ENCODE measurements at places on chromosomes 3 and 15. TPM values are rescaled to one million over a fixed set of nuclear protein-coding genes. Genes with fewer than 3 reads are reported as not detected.

BNC1 gene
- 1.0 TPM for total RNA-seq

SLC2A2 gene
- not detected for total RNA-seq

THAP10 gene
- 1.4 TPM for total RNA-seq

LRRIQ4 gene
- total RNA-seq = not detected

PLA2G4D gene
- not detected for total RNA-seq

SLC9C1 gene
- under 0.01 TPM for total RNA-seq

GRCh38 chr3:13529196-13530112 lies 19.5 kb upstream of the FBLN2 start:
- no peak for DNase-seq

DNA sequence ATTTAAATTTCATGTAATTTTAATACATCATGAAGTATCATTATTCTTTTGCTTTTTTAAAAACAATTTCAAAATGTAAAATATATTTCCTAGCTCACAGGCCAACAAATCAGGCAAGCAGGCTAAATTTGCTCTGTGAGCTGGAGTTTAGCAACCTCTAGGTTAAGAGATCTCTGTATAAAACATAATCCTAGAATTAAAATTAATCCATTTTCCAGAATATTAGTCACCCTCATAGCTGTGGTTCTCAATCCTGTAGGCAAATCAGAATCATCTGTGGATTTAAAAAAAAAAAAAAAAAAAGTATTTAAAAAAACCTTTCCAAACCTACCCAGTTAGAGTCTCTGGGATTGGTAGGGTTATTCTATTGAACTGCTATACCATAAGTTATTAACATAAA lies 209.7 kb downstream of the MINAR1 start:
- no peak for DNase-seq

GRCh38 chr3:25044762-25045710 lies 383.0 kb upstream of the RARB start:
- no peak for DNase-seq

- no peak for DNase-seq
Measured at GRCh38 chr3:47000198-47000815, 20.8 kb downstream of the NBEAL2 start.

- no peak for DNase-seq
Measured at GRCh38 chr15:89985111-89985510, 16.0 kb upstream of the ZNF710 start.

GRCh38 chr3:10510743-10511432 lies 5.5 kb upstream of the ATP2B2 start:
- no peak for DNase-seq

DNA sequence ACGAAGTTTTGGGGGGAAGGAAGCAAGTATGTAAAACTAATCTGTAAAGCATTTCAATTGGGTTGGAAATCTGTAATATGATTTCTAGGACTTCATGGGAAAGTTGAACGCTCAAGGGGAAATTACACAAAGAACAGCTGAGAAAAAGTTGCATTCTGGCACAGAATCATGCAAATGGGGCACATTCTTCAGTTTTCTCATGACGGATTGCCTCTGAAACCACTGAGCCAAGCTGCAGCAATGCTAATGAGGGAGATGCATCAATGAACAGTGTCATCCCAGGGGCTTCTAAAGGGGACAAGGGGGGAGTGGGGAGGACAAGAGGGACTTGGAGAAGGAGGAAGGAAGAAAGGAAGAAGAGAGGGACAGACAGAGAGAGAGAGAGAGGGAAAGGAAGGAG lies 291.4 kb upstream of the ATP11B start:
- DNase-seq = no peak

DNA sequence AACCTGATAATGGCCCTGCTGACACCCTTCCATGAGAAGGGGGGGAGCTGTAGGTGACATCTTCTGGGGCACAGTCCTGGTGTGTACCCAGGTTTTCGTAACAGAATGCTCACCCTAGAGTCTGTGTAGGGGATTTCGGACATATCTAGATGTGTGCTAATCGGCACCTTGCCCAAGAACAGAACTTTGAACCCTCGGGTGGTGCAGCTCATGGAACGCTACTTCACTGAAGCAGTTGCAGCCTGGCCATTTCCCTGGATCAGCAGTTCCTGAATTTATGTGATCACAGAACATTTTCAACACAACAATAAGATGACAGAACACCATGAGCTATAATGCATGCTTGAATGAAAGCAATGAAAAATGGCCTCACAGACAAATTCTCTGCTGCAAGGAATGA lies 57.5 kb upstream of the MUC13 start:
- no peak for DNase-seq

- DNase-seq = no peak
Measured at GRCh38 chr3:54121414-54122323, 683 bp upstream of the CACNA2D3 start.

GRCh38 chr15:43347114-43347513 lies 16.7 kb upstream of the LCMT2 start:
- no peak for DNase-seq

- DNase-seq = peak; percentile 16
Measured at GRCh38 chr3:129892486-129892856, 1.0 kb downstream of the TMCC1 start.

DNA sequence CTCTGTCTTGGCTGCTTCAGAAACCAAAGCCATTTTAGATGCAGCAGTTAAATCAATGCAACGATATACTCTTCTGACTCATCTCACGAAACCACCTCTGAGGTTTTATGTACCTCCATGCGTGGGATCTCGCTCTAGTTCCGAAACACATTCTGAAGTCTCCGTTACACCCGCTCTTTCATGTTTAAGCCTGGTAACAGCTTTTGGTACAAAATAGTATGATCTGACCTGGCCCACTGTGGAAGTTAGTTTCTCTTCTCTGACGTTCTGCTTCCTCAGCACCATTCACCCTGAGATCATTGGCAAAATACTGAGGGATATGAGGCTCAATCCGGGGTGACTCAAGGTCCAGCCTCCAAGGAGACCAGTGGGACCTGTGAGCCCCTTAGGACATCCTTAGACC lies 121.9 kb downstream of the TMEM266 start:
- DNase-seq = no peak

DNA sequence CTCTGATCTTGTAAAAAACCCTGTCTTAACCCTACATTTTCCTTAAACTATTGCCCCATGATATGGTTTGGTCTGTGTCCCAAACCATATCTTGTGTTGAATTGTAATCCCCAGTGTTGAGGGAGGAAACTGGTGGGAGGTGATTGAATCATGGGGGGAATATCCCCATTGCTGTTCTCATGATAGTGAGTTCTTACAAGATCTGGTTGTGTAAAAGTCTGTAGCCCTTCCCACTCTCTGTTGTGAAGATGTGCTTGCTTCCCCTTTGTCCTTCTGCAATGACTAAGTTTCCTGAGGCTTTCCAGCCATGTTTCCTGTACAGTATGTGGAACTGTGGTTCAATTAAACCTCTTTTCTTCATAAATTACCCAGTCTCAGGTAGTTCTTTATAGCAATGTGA lies 881.4 kb downstream of the DIPK2A start:
- no peak for DNase-seq

GRCh38 chr3:116579840-116580239 lies 129.7 kb upstream of the TUSC7 start:
- peak; percentile 0 for DNase-seq

- DNase-seq = no peak
Measured at GRCh38 chr15:76183930-76184649, 124.3 kb downstream of the TMEM266 start.

DNA sequence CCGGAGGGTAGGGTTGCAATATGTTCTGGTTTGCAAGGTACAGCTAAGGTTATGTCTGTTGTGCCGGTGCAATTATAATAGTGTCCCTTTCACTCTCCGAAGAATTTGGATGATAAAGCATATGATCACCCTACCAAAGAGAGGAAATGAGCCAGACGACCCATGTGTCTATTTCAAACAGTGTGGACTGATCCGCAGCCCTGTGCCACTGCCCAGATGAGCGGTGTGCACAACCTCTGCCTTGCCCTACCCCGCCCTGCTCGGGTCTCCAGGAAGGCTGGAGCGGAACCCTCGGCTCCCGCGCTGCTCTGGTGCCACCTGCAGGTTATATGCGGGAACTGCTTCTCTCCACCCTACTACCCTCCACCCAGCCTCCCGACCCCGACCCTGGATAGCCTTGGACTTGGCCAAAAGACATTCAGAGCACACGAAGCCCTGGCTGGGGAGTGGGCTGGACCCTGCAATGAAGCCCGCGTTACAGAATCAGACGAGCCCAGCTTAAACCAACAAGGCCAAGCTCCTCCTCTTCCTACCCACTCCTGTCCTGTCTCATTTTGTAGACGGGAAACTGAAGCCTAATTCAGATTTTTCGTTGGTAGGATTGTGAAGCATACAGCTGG lies 68.4 kb upstream of the CHRNB4 start:
- no peak for DNase-seq

DNA sequence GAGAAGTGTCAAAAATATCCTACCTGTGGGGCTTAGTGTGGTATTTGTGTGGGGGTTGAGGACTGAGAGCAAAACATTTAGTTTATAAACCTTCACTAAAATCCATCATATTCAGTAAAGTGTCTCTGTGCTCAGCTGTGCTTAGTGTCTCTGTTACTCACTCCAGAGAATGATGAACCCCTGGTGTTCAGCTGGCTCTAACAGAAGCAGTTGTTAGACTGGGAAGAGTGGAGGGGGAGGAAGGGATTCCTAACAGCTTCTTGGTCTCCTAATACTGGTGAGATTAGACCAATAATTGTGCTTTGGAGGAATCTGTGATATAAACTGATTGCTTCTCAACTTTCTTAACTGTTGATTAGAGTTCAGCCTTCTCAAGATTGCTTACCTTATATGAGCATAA lies 1123.5 kb downstream of the ROBO2 start:
- no peak for DNase-seq

GRCh38 chr3:172103724-172104123 lies 64.3 kb downstream of the FNDC3B start:
- no peak for DNase-seq

GRCh38 chr3:59553076-59553475 lies 503.3 kb upstream of the CFAP20DC start:
- no peak for DNase-seq

GRCh38 chr3:4732925-4733324 lies 239.8 kb downstream of the ITPR1 start:
- no peak for DNase-seq

DNA sequence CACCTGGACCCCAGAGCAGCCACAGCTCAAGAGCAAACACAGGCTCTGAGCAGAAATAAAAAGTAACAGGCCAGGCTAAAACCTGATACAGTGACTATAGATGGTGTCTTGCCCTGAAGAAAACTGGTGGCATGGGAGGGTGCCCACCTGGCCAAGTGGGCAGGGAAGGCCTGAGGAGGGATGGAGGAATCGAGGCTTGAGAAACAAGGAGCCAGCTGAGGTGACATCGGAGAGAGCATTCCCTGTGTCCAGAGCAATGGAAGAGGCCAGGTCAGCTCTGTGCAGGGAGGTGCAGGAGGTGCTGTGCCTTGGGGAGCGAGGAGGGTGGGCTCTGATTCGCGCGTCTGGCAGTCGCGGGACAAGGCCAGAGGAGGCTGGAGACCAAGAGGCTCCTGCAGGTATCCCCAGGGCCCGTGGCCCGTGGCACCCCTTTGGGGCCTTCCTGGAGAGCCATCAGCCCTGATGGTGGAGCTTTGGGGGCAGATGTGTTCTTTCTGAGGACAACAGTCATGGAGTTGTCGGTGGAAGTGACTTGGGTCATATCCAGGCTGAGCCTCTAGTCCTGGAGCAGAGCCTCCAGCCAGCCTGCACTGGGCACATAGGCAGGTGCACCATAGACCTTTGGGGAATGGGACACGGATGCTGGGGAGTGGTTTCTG lies 56.1 kb downstream of the PLXNA1 start:
- DNase-seq = no peak
